ENCODE measurements at places on chromosomes 12 and 14. TPM values are rescaled to one million over a fixed set of nuclear protein-coding genes. Genes with fewer than 3 reads are reported as not detected.

SLC7A7 gene
- 16.7 TPM for total RNA-seq

DNA sequence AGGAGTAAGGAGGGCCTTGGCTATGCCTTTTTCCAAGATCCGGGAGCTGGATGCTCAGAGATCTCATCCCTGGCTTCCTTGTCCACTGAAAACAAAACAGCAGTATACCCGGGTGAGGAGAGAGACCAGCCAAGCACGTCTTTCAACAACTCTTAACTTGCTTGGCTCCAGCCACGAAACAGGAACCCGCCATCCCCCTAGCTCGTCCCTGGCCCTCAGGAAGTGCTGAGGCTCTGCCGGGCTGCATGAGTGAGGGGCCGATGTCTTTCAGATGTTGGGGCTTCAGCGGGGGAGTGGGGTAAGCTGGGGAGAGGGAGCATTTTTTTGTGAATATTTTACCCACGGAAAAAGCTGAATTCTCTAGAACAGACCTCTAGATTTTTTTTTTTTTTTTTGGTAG lies 231.1 kb downstream of the CACNA1C start:
- DNase-seq, result no peak

DNA sequence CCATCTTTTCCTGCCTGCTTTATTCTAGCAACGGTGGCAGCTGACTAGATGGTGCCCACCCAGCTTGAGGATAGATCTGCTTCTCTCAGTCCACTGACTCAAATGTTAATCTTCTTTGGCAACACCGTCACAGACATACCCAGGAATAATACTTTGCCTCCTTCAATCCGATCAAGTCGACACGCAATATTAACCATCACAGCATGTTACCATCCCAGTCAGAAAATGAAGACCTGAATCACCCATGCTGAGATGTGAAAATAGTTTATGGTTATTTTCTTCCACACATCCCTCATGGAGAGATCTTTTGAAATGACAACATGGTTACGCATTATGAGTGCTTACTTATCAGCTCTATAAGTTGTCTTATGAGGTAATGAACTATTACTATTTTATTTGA lies 392.8 kb downstream of the SEC23A start:
- DNase-seq, result no peak

- no peak for DNase-seq
Measured at GRCh38 chr14:34043627-34044372, 92.9 kb upstream of the EGLN3 start.

- DNase-seq, result peak; percentile 61
Measured at GRCh38 chr14:104105822-104106470, 20.4 kb downstream of the ASPG start.

GRCh38 chr14:76941946-76942805 lies 86.3 kb downstream of the IRF2BPL start:
- DNase-seq, result no peak

GRCh38 chr12:42977451-42978230 lies 388.1 kb upstream of the PRICKLE1 start:
- no peak for DNase-seq

RDH12 gene
- not detected for total RNA-seq

AKAP3 gene
- 1.6 TPM for total RNA-seq

DNA sequence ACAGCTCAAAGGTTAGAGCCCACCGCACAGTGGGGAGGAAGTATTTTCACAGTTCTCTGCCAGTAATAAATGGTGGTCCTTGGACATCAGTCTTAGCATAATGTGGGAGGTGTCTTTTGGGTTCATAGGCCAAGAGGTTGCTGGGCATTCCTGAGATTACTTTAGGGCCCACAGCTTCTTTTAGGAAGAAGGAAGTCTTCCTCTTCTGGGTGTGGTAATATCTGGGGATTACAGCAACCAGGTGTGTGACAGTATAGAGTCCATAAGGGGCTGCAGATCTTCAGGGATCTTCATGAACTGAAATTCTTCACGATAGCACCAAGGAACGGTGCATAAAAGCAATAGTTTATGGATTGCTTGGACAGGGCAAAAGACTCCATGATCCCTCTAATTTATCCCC lies 56.2 kb upstream of the PTGR2 start:
- no peak for DNase-seq

- DNase-seq, result no peak
Measured at GRCh38 chr12:90995010-90995409, 9.8 kb downstream of the EPYC start.

- DNase-seq, result no peak
Measured at GRCh38 chr14:63604626-63605025, 37.0 kb downstream of the WDR89 start.

GRCh38 chr12:115885040-115885690 lies 392.3 kb downstream of the MED13L start:
- DNase-seq, result no peak

GRCh38 chr12:15528666-15529065 lies 206.4 kb downstream of the PTPRO start:
- no peak for DNase-seq

GRCh38 chr12:31631023-31631724 lies 28.3 kb upstream of the ETFBKMT start:
- DNase-seq, result no peak

DNA sequence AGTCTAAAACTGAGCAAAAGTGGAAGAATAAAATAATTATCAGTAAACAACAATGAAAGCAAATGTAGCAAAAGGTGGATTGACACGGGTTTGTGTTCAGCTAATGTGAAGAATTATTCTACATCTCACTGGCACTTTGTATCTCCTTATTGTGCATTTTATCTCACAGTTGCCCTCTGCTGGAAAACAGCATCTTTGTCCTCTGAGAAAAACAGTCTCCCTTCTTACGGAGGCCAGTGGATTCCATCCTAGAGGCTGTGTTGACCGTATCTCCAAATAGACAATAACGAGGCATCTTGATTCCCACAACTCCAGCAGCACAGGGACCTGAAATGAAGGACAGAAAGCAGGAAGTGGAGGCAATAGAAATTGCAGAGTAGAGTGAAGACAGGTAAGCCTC lies 51.3 kb upstream of the PLBD1 start:
- DNase-seq, result no peak

All from sigmoid colon (tissue), 7 donors.